ENCODE measurements at places on chromosomes 2 and 18.

- DNase-seq: no peak
Measured at GRCh38 chr2:46216213-46216612, 81.0 kb upstream of the EPAS1 start.

- peak; percentile 37 for DNase-seq
Measured at GRCh38 chr2:38075507-38076151, at the start of gene CYP1B1. TSS of gene CYP1B1 (minus strand) at chr2:38076151. CDS start at chr2:38075388, 763 bp downstream.

- no peak for DNase-seq
Measured at GRCh38 chr2:70718241-70718640, 49.8 kb downstream of the ADD2 start.

- no peak for DNase-seq
Measured at GRCh38 chr2:158965107-158965506, 3.3 kb upstream of the TANC1 start.

DNA sequence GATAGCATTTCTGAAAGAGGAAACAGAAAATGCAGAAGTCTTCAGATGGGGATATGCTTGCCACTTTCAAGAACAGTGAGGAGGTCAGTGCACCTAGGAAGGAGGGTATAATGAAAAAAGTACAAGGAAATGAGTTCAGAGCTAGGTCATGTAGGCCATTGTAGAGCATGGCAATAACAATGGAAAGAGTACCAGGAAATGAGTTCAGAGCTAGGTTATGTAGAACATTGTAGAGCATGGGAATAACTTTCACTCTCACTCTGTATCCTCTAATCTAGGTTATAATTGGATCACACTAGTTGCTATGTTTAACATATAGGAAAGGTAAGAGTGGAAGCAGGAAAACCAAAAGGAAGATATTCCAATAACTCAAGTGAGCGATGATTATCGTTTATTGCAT lies 12.3 kb downstream of the SCG2 start:
- no peak for DNase-seq

- DNase-seq: no peak
Measured at GRCh38 chr2:70081221-70081620, 6.1 kb upstream of the PCBP1 start.

DNA sequence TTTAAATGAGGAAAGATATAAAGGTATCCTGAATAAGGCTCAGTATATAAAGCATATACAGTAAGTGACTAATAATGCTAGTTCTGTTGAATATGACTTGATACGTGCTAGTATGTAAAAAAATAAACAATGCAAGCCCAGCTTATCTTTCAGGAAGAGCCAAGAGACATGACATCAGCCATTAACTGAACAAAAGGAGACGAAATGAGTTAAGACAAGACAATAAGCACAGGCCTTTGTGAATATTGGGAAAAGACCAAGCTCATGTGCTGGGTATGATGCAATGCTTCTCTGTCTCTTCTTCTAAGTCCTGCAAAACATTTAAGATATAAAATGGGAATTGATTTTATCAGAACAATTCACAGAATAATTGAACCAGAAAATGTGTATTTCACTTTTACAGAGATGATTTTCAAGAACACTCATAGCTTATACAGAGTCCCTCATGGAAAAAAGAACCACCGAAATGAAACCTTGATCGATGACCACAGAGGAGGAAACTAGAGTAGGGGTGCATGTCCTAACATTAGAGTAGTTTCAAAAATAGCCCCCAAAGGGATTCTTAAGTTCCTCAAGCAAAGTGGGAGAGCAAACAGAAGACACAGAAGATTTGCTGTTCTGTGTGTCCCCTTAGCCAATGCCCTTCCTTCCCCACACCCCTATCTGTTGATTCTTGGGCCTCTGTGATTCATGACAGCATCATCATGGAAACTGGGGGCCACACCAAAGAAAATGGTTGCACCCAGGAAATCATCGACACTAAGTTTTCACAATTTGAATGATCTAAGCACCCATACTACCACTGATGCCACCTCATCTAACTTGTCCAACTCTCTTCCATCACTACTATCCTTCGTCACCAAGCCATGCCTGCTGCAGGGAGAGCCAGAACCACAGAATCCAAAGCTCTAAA lies 68.0 kb upstream of the CRIM1 start:
- no peak for DNase-seq

GRCh38 chr2:182920631-182921056 lies 54.2 kb upstream of the FRZB start:
- DNase-seq: no peak

- no peak for DNase-seq
Measured at GRCh38 chr18:42363446-42364441, 408.7 kb downstream of the PIK3C3 start.

- DNase-seq: no peak
Measured at GRCh38 chr2:197993830-197994229, 189.4 kb downstream of the PLCL1 start.
